ENCODE measurements at places on chromosomes 1 and 21.

- no peak for DNase-seq
Observed at GRCh38 chr1:151846686-151847237, 6.8 kb downstream of the THEM5 start.

DNA sequence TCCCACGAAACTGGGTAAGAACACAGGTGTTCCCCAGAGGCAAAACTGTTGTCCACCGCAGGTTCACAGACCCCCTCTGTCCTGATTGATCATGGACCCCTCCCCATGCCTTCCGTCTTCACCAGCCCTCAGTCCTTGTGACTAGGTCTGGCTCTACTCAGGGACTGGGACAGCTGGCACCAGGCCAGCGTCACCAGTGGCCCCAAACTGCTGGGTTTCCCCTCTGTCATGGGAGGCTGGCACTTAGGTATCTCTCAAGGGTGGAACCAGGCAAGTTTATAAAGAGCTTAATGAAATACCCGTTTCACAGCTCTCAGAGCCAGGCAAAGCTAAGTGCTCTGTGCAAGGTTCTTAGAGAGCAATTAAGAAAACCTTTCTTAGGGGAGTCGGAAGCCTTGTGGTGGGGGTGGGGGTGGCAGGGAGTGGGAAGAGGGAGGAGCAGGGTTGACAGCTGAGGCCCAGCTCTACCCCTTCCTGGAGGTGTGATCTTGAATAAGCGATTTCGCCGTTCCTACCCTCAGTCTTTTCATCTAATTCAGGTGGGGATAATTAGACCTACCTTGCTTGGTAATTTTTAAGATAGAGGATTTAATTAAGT is 35.0 kb upstream of the IFNLR1 start:
- DNase-seq = no peak

- DNase-seq = no peak
Observed at GRCh38 chr1:19287436-19288185, 959 bp downstream of the AKR7A3 start.

DNA sequence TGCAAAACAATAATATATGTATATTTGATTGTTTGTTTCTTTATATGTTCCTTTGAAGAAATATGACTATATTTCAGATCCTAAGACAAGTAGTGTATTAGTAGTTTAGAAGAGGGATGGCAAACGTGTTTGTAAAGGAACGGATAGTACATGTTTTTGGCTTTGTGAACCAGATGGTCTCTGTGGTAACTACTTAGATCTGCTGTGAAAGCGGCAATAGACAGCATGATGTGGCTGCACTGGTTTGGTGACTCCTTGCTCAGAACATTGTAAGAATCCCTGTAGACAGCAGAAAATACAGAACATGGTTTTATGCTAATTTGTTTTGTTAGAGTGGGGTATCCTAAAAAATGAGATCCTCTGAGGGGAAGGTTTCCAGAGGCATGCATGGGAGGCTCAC is 3.1 kb downstream of the ACADM start:
- no peak for DNase-seq

DNA sequence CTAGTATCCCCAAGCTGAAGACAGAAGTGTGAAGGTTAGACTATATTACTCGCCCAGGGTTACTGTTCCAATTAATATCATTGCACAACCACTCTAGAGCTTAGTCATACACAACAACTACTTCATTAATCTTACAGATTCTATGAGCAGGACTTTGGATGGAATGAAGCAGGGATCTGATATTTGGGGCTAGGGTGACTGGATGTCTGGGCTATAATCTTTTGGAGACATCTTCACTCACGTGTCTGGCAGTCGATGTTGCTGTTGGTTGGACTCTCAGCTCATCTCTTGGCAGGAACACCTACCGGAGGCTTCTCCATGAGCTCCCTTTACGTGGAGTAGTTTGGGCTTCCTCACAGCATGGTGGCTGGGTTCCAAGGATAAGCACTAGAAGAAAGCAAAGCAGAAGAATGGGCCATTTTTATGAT is 519.2 kb upstream of the B3GALT2 start:
- no peak for DNase-seq

DNA sequence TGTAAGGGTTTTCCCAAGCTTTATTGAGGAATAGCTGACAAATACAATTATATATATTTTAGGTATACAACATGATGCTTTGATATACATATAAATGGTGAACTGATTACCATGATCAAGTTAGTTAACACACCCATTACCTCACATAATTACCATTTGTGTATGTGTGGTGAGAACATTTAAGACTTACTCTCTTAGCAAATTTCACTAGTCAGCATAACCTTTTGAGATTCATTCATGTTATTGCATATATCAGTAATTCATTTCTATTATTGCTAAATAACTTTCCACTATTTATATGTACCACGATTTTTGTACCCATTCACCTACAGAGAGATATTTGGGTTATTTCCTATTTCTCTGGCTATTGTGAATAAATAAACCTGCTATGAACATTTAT is 16.2 kb upstream of the TP53BP2 start:
- no peak for DNase-seq

DNA sequence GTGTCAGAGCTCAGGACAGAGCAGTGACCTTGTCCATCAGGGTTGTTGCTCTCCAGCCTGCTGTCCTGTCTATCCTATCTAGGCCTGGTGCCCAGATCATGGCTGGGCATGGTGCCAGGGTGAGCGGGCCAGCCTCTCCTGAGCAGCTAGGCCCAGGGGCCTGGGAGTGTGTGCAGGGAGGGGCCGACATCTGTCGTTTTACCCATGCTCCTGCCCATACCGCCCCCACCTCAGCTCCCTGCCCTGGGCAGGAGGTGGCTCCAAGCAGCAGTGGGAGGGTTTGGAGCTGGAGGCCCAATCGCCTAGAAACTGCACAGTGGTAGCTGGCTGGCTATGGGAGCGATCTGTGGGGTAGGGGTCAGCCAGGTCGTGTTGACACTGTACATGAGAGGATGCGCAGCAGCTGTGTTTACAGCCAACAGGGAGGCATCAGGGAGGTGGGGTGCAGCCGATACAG is 6.5 kb downstream of the INSRR start:
- DNase-seq = peak; percentile 56

DNA sequence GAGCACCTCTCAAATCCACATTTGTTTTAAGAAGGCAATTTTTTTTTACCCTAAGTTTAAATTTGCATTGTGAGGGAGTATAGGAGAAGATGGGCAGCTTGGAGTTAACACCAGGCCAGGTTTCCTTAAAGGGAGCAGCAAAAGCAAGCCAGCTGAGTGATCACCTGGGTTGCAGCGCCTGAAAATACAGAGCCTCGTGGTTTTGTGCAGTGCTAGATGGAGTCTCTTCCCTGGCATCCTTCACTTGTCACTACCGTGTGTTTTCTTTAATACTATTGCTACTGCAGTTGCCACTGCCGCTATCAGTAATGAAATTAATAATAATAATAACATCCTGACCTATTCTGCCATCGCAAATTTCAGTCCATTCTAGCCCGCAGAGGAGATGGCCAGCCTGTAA is 35.2 kb upstream of the VAV3 start:
- no peak for DNase-seq

DNA sequence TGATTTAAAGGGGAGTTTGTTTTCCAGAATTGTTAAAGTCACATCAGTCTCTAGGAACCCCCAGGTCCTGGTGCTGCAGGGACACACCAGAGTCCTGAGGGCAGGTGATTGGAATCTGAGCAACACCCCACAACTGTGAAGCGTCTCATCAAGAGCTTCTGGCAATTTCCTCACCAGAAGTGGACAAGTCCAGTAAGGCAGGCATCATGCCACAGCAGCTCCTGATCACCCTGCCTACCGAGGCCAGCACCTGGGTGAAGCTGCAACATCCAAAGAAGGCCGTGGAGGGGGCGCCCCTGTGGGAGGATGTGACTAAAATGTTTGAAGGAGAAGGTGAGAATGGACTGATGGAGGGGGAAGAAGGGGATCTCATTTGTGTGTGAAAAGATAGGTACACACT is 2.1 kb downstream of the ZFP69 start:
- DNase-seq = no peak

GRCh38 chr1:211376807-211377470 is 50.3 kb downstream of the TRAF5 start:
- no peak for DNase-seq

DNA sequence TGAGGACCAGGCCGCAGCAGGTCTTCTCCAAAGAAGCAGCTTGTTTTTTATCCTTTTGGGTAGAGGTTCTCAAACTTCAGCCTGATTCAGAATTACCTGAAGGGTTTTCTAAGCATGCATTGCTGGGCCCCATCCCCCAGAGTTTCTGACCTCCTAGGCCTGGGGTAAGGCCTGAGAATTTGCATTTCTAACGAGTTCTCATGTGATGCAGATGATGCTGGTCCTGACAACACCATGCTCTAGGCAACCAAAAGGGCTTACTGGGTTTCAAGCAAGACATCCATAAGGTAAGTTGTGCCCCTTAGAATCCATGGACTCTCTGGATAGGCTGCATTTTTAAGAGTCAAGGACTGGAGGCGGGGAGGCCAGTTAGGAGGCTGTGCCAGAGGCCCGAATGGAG is 295.1 kb downstream of the HHIPL2 start:
- DNase-seq = no peak

- no peak for DNase-seq
Observed at GRCh38 chr1:171217658-171218443, 30.4 kb upstream of the FMO1 start.

DNA sequence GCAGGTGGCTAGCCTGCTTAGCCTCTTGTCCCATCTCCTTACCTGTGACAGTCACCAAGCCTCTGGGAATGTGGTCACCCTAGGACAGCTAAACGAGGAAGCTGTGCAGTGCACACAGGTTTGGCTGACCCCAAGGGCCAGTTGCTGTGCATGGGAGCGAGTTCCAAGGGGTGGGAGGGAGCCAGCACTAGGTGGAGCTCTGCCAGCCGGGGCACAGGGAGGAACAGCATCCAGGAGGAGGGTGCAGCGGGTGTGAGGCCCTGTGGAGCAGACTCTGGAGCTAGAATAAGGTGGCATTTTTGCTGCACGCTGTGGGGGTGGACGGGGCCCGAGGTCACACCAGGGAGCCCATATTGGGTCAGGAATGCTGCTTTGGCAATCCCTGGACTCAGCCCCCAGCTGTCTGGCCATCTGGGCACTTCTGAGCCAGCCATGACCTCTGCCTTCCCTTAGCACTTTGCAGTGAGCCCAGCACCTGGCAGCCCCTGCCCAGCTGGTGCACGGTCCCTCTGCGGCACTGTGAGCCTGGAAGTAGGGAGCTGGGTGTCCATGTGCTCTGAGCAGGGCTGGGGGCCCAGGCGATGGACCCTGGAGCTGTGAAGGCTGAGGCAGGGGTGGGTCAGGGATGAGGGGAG is 8.7 kb downstream of the PDXK start:
- DNase-seq = no peak

DNA sequence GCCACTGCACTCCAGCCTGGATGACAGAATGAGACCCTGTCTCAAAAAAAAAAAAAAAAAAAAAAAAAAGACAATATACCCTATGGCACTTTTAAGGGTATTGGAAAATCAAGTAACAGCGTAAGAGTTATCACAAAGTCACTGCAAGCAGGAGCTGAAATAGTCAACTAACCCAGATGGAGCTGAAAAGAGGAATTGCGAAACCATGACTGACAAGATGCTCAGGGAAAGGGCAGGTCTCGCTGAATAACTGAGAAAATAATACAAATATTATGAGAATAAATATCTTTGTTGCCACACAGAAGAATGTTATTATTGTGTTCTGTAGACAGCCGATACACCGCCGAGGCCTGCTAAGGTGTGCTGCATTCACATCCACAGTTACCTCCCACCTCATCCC is 17.8 kb downstream of the HLCS start:
- no peak for DNase-seq

- DNase-seq = peak; percentile 54
Observed at GRCh38 chr1:159854693-159855192, 7.7 kb downstream of the VSIG8 start.

GRCh38 chr1:202291961-202292712 is 49.6 kb downstream of the UBE2T start:
- DNase-seq = no peak

- DNase-seq = no peak
Observed at GRCh38 chr1:40047769-40048168, 7.2 kb downstream of the CAP1 start.

DNA sequence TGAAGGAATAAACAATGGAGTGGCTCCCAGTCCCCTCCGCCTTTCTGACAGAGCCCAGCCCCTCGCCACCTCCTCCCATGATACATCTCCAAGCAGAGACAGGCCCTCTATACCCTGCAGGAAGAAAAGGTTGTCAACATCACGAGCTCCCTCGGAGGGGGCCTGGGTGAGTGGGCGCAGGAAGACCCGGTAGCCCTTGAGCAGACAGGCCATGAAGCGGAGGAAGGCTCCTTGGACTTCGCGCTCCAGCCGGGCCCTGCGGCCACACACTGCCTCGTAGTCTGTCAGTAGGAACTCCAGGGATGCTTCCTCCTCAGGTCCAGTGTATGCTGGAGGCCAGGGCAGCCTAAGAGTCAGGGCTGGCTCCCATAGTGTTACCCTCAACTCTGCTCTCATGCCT is 7.0 kb downstream of the DENND4B start:
- DNase-seq = no peak

- DNase-seq = no peak
Observed at GRCh38 chr1:160346958-160347357, 3.8 kb downstream of the NCSTN start.

GRCh38 chr1:204287466-204287891 is 72.2 kb downstream of the PLEKHA6 start:
- DNase-seq = no peak

DNA sequence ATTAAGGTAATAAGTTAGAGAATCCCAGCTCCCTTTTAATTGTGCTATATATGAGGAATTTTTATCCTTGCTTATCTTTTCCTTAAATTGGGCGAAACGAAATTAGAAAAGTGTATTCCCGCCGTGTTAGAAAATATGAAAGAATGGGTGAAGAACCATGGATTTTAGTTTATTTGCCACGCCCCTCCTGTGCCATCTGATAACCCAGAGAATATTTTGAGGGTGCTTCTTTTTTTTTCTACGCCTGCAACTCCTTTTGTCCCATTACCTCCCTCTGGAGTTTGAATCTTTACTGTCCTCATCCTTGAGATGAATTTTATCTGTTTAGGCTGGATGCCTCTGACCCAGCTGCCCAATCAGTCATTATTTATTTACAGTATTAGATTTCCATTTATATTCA is 1.6 kb downstream of the TLCD4 start:
- DNase-seq = no peak

- no peak for DNase-seq
Observed at GRCh38 chr1:44515416-44515815, 110.4 kb downstream of the RNF220 start.
